CD4-positive, alpha-beta memory T cell (primary cell): ENCODE measurements at places on chromosomes 1 and 21.

DNA sequence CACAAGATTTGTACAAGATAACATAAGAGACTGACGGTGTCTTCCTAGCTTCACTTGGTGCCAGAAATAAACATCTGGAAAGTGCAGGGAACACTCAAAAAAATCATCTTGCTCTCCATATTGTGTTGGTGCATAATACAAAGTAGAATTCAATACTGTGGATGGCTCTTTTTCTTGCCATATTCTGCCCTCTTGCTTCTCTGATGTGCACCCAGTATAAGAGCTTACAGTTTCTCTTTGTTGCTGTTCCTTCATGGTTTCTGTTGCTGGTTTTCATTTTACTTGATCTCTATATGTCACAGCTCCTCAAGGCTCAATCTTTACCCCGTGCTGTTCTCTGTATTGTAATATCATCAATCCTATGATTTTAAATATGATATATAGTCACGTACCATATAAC lies 528.5 kb upstream of the ZP4 start:
- no peak overlapping the region for H3K4me3 ChIP-seq
- no peaks in the 10 kb centered on the region for H3K27me3 ChIP-seq
- no peak overlapping the region for H3K27ac ChIP-seq
- no peaks in the 10 kb centered on the region for H3K36me3 ChIP-seq

DNA sequence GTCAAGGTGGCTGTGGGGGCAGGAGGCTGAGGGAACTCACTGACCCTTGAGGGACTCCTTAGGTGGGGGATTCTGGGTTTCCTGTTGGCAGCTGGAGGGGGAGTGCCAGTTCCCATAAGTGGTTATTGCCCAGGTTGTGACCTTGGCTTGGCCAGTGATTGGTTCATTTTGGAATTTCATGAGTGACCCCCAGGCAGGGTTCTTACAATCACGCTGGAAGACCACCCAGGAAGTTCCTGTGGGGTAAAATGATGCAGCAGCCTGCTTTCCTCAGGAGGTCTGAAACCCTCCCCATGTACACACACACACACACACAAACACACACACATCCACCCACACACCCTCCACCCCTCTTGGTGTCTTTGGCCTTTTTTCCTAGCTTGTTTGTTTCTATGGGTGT lies 16.9 kb downstream of the VANGL1 start:
- H3K27ac ChIP-seq: no peak overlapping the region
- no peaks in the 10 kb centered on the region for H3K27me3 ChIP-seq
- no peak overlapping the region for H3K4me3 ChIP-seq

DNA sequence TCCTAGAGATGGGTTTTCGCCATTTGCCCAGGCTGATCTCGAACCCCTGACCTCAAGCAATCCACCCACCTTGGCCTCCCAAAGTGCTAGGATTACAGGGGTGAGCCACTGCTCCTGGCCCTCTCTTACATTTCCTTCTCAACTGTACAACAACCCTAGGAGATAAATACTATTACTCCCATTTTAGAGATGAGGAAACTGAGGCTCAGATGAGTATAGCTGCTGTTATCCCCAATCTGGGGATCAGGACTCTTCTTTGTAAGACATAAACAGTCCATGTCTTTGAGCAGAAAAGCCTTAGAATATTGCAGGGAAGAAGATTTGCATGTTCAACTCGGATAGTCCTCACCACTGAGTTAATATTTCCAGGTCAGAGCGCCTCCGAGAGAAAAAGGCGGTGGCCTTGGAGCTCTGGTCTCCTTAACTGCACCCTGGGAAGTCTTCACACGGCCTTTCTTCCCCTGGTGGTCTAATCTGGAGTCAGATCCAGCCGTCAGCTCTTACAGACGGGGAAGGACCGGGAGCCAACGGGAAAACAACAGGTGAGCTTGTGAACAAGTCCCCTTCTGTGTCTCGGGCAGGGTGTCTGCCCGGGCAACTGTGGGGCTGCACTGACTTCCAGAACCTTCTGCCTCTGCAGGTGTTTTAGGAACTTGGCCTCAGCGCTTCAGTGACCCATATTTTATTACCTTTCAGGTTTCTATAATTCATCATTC lies 5.9 kb upstream of the OLIG1 start:
- H3K4me3 ChIP-seq: no peak overlapping the region
- H3K27ac ChIP-seq: no peak overlapping the region
- no peaks in the 10 kb centered on the region for H3K4me1 ChIP-seq
- DNase-seq: no peak
- peaks cover 14% of the 10 kb centered on the region for H3K27me3 ChIP-seq

- no peaks in the 10 kb centered on the region for H3K27me3 ChIP-seq
- no peak overlapping the region for H3K4me3 ChIP-seq
- no peak overlapping the region for H3K27ac ChIP-seq
- no peak for DNase-seq
- H3K36me3 ChIP-seq: no peaks in the 10 kb centered on the region
These were observed 6.7 kb downstream of the S100A16 start for GRCh38 chr1:153606194-153606593.

GRCh38 chr1:43367026-43367903 lies 546 bp downstream of the ELOVL1 start:
- peaks cover 27% of the 10 kb centered on the region for H3K36me3 ChIP-seq
- no peaks in the 10 kb centered on the region for H3K27me3 ChIP-seq
- peak; percentile 32 for DNase-seq
- peak overlapping the region; percentile 81 for H3K27ac ChIP-seq

DNA sequence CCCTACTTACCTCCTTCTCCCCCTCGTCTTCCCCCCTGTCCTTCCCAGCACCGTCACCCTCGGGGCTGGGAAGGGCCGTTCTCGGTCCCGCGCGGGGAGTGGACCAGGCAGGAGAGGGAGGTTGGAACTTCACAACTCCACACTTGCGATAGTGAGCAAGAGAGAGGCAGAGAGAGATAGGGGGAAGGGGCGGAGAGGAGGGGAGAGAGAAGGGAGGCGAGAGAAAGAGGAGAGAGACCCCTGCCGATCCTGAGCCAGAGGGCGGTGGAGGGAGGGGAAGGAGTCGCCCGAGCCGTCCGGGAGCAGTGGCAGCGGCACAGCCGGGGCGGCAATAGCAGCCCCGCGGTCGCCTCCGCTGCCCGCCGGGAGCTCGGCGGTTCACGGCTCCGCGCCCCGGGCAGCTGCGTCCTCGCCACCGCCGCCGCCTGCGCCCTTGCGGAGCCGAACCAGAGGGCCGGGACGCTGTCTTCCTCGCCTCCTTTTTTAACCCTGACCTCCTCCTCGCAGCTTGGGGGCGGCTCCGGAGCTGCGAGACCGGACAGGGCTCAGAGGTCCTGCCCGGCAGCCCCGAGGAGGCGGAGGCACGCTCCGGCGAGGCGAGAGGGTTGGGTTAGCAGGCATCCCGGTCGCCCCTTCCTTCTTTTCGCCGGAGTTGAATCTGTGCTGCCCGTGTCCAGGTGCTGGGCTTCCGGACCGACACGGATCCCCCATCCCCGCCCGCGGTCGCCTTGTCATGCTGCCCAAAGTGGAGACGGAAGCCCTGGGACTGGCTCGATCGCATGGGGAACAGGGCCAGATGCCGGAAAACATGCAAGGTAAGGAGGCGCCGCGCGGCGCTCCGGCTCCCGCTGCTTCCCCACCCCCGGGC lies 11.7 kb downstream of the NR5A2 start:
- no peak overlapping the region for H3K27ac ChIP-seq
- no peaks in the 10 kb centered on the region for H3K36me3 ChIP-seq
- DNase-seq: no peak
- H3K4me1 ChIP-seq: peaks cover 52% of the 10 kb centered on the region
- H3K27me3 ChIP-seq: peaks cover 75% of the 10 kb centered on the region

DNA sequence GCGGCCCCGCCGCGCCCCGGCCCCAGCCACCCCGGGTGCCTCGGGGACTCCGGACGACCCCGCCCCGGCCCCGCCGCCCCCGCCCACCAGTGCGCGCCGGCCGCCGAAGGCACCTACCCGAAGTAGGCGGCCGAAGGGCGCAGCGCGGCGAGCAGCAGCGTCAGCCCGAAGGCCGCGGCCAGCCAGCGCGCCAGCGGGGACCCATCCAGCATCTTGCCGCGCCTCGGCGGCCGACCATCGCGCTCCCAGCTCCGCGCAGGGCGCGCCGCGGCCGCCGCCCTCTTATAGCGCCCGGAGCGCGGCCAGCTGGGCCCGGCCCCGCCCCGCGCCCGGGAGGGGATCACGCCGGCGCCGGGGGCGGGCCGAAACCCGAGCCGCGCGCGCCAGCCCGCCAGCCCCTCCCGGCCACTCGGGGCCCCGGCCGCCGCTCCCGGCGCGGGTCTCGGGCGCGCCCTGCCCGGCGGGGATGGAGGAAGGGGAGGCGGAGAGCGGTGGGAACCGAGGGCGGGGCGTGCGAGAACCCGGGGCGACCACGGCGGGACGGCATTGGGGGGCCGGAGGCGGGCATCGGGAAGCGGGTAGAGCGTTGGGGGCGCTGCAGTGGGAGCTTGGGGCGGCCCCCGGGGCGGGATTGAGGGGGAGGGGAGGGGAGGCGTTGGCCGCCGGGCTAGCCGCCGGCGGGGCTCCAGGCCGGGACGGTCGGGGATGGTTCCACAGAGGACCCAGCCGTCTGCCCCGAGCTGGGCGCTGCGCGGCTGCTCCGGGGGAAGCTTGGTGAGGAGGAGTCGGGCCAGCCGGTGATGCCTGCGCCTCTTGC lies at the start of gene WNT9A:
TSS of gene WNT9A (minus strand) at position 257 of the 817 bp plus-strand sequence. CDS start at position 212, 45 bp downstream.
- DNase-seq: no peak
- H3K4me3 ChIP-seq: peak within 1 kb of the TSS; percentile 43
- H3K27ac ChIP-seq: no peak within 1 kb of the TSS
- H3K27me3 ChIP-seq: peaks cover 6% of the 10 kb centered on the region
- H3K4me1 ChIP-seq: peaks cover 18% of the 10 kb centered on the region

DNA sequence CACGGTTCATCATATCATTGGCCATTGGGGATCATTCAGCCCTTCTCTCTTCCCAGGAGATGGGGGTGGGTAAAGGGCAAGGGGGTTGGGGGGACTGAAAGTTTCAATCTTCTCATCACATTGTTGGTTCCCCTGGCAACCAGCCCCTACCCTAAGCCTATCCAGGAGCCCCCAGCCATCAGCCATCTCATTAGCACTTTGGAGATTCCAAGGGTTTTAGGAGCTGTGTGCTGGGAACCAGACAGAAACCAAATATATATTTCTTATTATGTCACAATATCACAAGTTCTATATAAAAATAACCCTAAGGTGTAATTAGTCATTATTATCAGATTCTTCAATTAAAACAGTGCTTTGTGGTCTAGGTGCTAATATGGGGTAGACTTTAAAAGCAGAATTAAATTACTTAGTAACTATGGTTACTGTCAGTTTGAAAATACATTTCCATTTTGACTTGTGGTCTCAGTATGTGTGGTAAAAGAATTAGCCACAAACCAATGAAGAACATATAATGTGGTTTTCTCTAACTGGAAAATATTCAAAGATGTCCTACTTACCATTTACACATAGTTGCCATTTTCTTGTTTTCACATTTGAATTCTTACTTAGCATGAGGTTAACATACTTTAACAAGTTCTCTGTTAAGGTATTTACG lies 28.1 kb downstream of the IL23R start:
- H3K36me3 ChIP-seq: no peaks in the 10 kb centered on the region
- no peak overlapping the region for H3K4me3 ChIP-seq
- peak; percentile 78 for DNase-seq
- H3K4me1 ChIP-seq: peaks cover 50% of the 10 kb centered on the region

GRCh38 chr1:100879422-100879821 lies 15.2 kb downstream of the EXTL2 start:
- no peaks in the 10 kb centered on the region for H3K4me1 ChIP-seq
- no peak overlapping the region for H3K27ac ChIP-seq
- H3K36me3 ChIP-seq: no peaks in the 10 kb centered on the region
- DNase-seq: no peak
- H3K27me3 ChIP-seq: no peaks in the 10 kb centered on the region
- H3K4me3 ChIP-seq: no peak overlapping the region

DNA sequence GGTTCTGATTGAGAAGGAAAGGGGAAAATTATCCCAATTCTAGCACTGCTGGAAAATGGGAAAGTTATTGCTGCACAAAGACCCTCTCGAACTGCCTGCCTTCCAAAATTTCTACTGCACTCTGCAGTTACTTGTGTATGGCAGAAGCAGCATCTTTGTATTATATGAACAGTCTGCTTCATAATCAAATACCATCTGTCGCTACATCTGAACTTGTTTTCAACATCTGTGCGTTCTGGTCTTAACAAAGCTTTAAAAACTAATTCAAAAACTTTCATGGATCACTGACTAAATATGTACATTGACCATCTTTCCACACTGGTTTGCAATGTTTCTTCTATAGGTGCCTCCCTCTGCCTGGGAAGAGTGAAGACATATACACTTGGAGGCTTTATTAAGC lies 79.2 kb downstream of the PROX1 start:
- no peaks in the 10 kb centered on the region for H3K4me1 ChIP-seq
- no peak for DNase-seq
- no peaks in the 10 kb centered on the region for H3K36me3 ChIP-seq

GRCh38 chr1:22824466-22824865 lies 113.8 kb downstream of the EPHB2 start:
- H3K36me3 ChIP-seq: no peaks in the 10 kb centered on the region
- H3K4me1 ChIP-seq: no peaks in the 10 kb centered on the region
- H3K4me3 ChIP-seq: no peak overlapping the region

DNA sequence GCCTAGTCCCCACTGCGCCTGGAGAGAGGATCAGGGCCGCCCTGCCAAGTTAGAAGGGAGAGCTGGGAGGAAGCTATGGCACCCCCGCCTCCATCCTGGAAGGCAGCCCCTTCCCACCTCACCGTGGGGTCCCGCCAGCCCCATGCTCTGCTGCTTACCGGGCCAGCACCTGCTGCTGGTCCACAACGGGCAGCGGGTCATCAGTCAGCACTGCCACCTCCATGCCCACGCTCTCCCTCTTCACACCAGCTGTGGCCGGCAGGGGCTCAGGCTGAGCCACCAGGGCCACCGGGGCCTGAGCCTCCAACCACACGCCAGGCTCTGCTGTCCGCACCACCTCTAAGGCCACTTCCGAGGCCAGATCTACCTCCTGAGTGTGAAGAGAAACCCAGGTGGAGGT lies 23.5 kb upstream of the DDOST start:
- H3K27me3 ChIP-seq: no peaks in the 10 kb centered on the region
- no peak for DNase-seq
- no peak overlapping the region for H3K4me3 ChIP-seq

DNA sequence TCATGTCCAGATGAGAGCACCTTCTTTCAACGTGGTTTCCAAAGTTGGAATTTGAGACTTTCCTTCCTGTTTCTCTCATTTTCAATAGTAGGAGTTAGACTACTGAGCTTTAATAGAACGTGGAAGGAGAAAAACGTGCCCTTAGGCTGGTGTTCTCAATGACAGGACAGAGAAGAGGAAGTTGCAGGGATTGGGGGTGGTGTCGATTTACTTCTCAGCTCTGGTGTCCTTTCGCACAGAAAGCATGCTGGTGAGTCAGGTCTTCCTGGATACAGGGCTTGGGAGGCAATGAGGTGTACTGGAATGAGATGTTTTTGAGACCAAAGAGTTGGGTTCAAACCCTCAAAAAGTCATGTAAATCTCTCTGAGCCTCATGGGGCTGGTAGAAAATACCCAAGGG lies 67.1 kb downstream of the HIVEP3 start:
- no peak overlapping the region for H3K27ac ChIP-seq
- no peaks in the 10 kb centered on the region for H3K27me3 ChIP-seq
- H3K4me1 ChIP-seq: no peaks in the 10 kb centered on the region
- no peaks in the 10 kb centered on the region for H3K36me3 ChIP-seq

- H3K36me3 ChIP-seq: no peaks in the 10 kb centered on the region
- H3K4me1 ChIP-seq: no peaks in the 10 kb centered on the region
- DNase-seq: no peak
- H3K27me3 ChIP-seq: no peaks in the 10 kb centered on the region
- no peak overlapping the region for H3K27ac ChIP-seq
These were observed 55.2 kb downstream of the SYT14 start for GRCh38 chr1:209993061-209993830.

- no peaks in the 10 kb centered on the region for H3K36me3 ChIP-seq
- no peaks in the 10 kb centered on the region for H3K27me3 ChIP-seq
- H3K4me1 ChIP-seq: no peaks in the 10 kb centered on the region
- H3K27ac ChIP-seq: no peak overlapping the region
These were observed 7.7 kb upstream of the ATP1A4 start for GRCh38 chr1:160143695-160144094.
